ENCODE measurements at places on chromosomes 6 and 20.

DNA sequence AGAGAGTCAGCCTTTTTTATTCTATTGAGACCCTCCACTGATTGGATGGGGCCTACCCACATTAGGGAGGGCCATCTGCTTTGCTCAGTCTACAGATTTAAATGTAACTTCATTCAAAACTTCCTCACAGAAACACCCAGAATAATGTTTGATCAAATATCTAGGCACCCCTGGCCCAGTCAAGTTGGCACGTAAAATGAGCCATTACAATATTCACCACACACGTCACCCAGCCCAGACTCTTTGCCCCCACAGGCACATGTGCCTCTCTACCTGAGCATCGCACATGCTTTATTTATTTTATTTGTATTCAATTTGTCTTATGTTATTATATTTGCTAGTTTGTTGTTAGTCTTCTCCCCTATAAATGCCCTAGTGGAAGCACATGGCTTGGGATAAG is 70.9 kb upstream of the EYA2 start:
- DNase-seq = no peak

- no peak for DNase-seq
Observed at GRCh38 chr6:75608956-75609533, 7.4 kb downstream of the SENP6 start.

DNA sequence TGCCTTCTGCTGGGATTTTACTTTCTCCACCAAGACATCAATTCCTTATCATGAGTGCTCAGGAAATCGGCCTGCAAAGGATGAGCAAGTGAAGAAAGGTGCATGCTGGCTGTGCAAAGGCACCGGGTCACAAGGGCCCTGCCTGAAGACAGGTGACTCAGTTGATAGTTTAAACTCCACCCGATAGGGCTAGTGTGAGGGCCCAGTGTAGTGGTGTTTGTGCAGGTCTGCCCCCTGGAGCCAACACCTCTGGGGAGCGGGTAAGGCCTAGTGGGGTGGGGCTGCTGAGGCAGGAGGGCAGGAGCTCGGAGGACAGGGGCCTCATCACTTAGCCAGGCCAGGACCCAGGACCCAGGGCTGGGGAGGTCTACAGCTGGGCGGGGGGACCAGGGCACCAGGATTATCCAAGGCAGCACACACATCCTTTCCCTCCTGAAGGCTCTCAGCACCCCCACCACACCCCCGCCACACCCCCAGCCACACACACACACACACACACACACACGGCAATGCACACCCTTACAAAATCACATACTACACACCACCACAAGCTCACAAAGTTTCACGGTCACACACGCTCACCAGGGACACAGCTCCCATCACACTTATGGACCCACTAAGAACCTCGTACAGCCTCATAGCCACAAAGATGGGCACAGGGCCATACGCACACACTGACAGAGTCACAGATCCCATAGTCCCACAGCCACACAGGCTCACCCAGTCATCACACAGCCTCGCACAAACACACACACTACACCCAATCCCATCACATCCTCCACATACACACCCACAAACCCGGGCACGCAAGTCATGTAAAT is 75.4 kb downstream of the GRM4 start:
- DNase-seq = no peak

DNA sequence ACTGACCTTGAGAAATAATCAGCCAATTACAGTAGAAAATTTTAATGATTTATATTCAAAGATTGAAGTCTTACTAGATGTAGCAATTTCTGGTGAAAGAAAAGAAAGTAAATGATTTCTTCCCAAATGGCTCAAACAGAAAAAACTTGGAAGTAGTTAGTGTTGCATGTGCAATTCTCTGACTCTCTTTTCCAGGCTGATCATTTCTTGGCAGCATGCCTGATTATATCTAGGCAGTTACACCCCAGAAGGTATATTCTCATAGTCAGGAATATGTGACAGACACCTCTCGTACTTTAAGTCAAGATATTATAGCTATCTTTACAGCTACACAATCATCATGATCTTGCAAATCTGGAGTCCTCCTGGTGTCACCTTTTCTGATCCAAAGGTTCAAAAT is 122.9 kb downstream of the PDE7B start:
- peak; percentile 20 for DNase-seq

GRCh38 chr6:27503436-27504030 is 30.6 kb upstream of the ZNF184 start:
- peak; percentile 74 for DNase-seq

- DNase-seq = peak; percentile 35
Observed at GRCh38 chr20:38165089-38165965, at the start of gene TGM2. Gene TGM2 (minus strand): TSS chr20:38165270. CDS start chr20:38165198, 72 bp downstream.

GRCh38 chr20:60586269-60587050 is 628.2 kb downstream of the CDH26 start:
- DNase-seq = no peak

GRCh38 chr6:25700761-25701160 is 48.7 kb downstream of the SCGN start:
- no peak for DNase-seq

- no peak for DNase-seq
Observed at GRCh38 chr6:39925931-39926290, 8.4 kb downstream of the MOCS1 start.

DNA sequence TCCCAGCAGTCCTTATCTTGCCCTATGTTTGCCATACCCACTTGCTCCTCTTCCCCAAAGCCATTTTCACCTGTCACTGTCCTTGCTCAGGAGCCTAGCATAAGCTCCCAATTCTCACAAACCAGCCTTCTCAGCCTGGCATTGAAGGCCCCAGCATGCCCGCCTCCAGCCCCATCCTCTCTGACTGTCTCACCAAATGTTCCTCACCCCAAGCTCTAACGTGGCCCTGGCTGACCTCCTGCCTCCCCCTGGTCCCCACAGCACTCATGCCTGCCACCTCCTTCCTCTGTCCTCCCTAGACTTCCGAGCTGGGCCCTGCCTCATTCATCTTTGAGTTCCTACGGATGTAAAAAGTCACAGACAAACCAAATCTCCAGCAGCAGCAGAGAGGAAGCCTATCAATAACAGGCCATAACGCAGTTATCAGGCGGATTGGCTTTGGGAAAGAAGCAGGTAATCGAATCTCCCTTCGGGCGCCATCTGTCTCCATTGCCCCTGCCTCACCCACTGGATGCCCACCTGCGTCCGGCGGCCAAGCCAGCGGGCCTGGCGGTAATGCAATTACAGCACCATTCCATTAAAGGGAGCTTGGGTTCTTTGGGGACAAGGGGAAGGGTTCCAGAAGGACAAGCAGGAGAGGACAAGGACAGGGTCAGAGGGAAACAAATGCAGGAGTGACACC is 104.4 kb downstream of the MRPL14 start:
- DNase-seq = no peak

- DNase-seq = no peak
Observed at GRCh38 chr20:45827030-45827652, at the start of gene TNNC2. Gene TNNC2 (minus strand): TSS chr20:45827312. CDS start chr20:45827248, 64 bp downstream.

DNA sequence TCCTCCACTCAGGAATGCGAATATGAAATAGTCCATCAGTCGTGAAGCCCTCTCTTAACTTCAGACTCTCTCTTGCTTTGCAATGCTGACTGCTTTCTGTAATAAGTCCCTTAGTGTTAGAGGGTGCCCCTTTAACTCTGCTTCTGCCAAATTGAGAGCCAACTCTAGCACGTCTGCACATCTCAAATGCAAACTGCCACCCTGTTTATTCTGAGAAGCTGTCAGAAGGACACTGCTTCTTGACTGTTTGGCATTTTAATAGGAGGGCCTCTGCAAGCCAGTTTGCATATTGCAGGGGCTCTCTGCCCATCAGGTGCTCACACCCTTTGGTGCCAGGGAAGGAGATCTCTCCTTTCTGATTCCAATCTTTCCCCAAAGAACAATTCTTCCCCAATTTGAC is 589.8 kb upstream of the CDH4 start:
- no peak for DNase-seq

GRCh38 chr6:161486361-161487216 is 212.7 kb upstream of the AGPAT4 start:
- DNase-seq = peak; percentile 43

GRCh38 chr6:52213127-52213526 is 27.0 kb downstream of the IL17A start:
- DNase-seq = no peak

DNA sequence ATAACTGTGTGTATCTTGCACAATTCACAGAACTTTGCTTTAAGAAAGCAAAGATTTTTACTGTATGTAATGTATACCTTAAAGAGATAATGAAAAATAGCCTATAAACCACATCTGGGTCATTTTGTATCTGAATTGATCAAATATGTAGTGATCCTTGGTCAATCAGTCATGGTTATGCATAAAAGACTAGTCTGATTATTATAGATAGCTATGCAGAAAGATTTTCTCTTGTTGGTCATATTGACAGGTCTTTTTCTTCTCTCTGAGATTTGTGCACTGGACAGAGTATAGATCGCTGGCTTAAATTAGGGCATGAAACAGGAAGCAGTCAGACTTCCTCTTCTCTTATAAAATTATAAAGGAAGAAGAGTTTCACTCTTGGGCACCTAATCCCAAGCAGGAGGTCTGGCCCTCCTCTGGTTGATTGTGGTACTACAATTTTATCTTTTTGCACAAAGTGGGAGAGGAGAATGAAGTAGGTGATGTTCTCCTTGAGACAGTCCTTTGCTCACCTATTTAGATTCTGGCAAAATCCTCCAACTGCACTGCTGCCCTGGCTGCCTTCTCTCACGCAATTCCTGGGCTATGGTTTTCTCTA is 380.9 kb upstream of the RGS17 start:
- DNase-seq = peak; percentile 25

DNA sequence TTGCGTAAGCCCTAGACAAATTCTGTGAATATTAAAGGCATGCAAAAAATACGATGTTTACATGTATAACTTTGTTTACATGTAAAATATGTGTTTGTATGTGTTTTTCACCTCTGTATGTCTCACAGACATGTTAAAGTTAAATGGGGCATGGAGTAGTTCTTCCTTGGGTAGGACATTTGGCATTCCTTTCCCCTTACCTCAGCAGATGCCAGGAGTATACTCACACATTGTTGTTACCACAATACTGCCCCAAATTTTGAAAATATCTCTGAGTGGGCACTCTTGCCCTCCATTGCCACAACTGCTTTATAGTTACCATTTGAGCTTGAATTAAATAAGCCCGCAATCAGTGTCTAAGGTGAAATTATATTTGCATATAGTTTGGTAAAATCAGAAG is 147.5 kb downstream of the MYO6 start:
- DNase-seq = no peak

GRCh38 chr6:155436981-155437749 is 18.5 kb downstream of the NOX3 start:
- DNase-seq = peak; percentile 60

GRCh38 chr6:36717871-36718540 is 20.4 kb downstream of the RAB44 start:
- no peak for DNase-seq

DNA sequence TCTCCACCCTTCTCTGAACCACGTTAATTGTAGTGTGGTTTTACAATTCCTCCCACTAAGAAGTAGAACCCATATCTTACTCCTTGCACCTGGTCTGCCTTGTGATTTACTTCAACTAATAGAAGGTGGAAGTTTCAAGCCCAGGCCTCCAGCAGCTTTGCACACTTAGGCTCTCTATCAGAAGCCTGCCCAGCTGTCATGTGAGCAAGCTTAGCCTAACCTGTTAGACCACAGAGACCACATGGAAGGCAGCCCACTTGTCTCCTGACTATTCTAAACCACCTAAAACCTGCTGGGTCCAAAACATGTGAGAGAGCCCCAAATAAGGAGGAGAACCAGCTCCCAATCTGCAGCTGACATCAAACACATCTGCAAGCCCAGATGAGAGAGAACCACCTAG is 127.6 kb upstream of the BTBD3 start:
- DNase-seq = no peak

GRCh38 chr6:149084808-149085556 is 232.5 kb upstream of the TAB2 start:
- DNase-seq = no peak

DNA sequence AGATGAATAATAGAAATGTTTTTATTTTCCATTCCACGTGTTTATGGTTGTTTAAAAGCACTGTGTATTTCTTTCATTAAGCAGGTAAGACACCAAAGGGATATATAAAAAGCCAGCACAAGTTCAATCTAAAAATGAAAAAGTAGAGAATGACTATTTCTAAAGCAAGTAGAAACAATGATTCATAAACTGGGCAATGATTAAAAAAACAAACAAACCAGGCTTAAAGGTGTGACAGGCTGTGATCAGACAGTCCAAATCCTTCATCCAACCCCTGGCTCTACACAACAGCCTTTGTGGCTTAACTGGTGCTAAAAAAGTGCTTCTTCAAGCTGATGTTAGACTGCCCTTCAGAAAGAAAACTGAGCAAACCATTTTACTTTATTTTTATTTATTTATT is 45.7 kb upstream of the TSHZ2 start:
- DNase-seq = no peak

DNA sequence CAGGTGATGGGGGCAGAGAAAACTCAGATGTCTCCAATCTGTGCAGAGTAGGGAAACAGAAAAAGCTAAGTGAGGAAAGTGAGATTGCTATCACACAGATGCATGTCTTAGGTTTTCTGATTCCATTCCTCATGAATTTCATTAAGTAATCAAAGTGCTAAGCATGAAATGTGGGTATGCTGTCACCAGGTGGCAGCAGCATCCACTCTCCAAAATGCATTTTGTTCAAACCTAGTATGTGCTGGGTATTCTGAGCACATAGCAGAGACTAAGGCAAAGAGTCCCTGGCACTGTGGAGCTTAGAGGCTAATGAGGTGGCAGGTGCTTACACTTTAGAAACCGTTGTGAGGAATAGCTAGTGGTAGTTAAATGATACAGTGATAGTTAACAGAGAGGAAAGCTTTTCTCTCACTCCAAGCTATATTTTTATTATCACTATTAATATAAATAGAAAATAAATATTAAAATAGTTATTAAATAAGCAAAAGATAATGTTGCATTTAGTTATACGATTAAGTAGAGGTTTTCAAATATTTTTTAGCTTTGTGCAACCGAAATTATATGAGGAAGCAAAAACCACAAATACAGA is 179.5 kb downstream of the CDH26 start:
- DNase-seq = peak; percentile 8

- DNase-seq = no peak
Observed at GRCh38 chr6:150027806-150028565, 2.7 kb upstream of the RAET1L start.

GRCh38 chr20:10524034-10524476 is 89.0 kb downstream of the SLX4IP start:
- DNase-seq = no peak
